ENCODE measurements at places on chromosomes 4 and X. TPM values are rescaled to one million over a fixed set of nuclear protein-coding genes. Genes with fewer than 3 reads are reported as not detected.
A peak's percentile ranks its signal among the peaks of the same experiment; 100 is the strongest.

Gene MID1
- 5.6 TPM for total RNA-seq

Gene SFRP2
- total RNA-seq = 1.4 TPM

Gene PRAF2
- 24.3 TPM for total RNA-seq

Gene DMRTC1B
- total RNA-seq = not detected

DNA sequence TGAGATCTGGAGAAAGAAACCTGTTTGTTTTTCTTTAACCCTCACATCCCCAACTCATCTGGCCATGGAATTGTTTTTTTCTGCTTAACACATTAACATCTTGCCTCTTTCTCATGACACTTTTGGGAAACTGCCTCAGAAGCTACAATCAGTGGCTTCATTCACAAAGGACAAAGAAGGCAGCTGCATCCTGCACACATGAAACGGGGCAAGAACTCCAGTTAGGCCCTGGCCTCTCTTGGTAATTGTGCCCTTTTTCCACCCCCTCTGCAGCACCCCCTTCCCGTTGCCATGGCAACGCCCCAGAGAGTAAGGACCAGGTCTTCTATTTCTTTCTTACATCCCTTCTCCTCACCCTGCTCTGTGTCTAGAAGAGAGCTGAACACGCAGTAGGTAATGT lies 103.4 kb downstream of the PDGFRA start:
- DNase-seq = no peak
- H3K4me1 ChIP-seq = no peaks in the 10 kb centered on the region
- no peaks in the 10 kb centered on the region for H3K27me3 ChIP-seq

DNA sequence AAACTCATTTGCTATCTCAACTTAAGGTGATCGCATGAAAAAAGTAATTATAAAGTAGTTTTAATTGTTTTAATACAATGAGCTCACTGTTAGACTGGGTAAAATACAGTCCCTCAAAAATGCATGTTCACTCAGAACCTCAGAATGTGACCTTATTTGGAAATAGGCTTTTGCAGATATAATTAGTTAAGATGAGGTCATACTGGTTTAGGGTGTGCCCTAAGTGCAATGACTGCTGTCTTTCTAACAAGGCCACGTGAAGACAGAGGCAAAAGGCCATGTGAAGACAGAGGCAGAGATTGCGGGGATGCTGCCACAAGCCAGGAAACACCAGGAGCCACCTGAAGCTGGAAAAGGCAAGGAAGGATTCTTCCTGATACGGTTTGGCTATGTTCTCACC lies 262.1 kb downstream of the NKX6-1 start:
- H3K27ac ChIP-seq = no peak overlapping the region
- DNase-seq = no peak
- no peak overlapping the region for H3K4me3 ChIP-seq
- H3K27me3 ChIP-seq = no peaks in the 10 kb centered on the region
- no peaks in the 10 kb centered on the region for H3K36me3 ChIP-seq
- H3K4me1 ChIP-seq = no peaks in the 10 kb centered on the region

Gene FAM47E
- 0.21 TPM for total RNA-seq

Gene USP46
- total RNA-seq = 16.5 TPM

DNA sequence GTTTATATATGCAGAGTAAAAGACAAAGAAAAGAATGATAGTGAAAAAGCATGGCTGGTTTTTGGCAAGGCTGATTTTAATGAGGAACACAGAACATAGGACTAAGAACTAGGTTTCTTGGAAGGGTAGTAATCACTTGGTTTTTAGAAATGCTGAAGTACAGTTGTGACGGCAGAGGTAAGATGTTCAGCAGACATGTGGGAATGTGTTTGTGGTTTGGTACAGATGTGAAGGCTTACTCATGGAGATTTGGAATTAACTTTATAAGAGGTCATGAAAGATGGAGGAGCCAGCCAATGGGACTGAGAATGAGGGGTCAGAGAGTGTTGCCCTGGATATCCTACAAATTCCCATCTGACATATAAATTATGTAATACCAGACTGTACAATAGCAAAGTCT lies 243.6 kb downstream of the NPFFR2 start:
- H3K36me3 ChIP-seq = no peaks in the 10 kb centered on the region
- no peaks in the 10 kb centered on the region for H3K4me1 ChIP-seq
- no peak overlapping the region for H3K4me3 ChIP-seq
- H3K27ac ChIP-seq = no peak overlapping the region
- no peaks in the 10 kb centered on the region for H3K27me3 ChIP-seq

GRCh38 chr4:118282692-118283091 lies 70.1 kb downstream of the PRSS12 start:
- DNase-seq = peak; percentile 30
- H3K36me3 ChIP-seq = peaks cover 26% of the 10 kb centered on the region
- H3K4me3 ChIP-seq = no peak overlapping the region
- no peak overlapping the region for H3K27ac ChIP-seq

Gene WNK3
- total RNA-seq = 12.8 TPM

- H3K36me3 ChIP-seq = no peaks in the 10 kb centered on the region
- H3K4me1 ChIP-seq = peaks cover 15% of the 10 kb centered on the region
- peak overlapping the region; percentile 84 for H3K4me3 ChIP-seq
- DNase-seq = no peak
- H3K27ac ChIP-seq = peak overlapping the region; percentile 89
- H3K27me3 ChIP-seq = no peaks in the 10 kb centered on the region
Measured at GRCh38 chr4:930028-930551, 2.0 kb downstream of the GAK start.

Gene GLA
- 61.8 TPM for total RNA-seq

DNA sequence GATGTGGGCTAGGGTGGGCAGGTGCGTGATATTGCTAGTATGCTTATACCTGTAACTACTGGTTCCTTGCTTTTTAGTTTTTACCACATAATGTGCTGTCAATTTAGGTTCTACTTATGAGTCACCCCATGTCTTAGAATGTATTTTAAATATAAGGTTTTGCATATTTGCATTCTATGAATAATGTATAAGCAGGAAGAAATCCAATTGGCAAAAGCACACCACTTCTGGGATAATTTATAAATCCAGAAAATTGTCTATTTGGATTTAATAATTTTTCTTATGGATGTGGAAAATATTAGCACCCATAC lies 421.6 kb downstream of the PCDH7 start:
- DNase-seq = no peak
- peaks cover 17% of the 10 kb centered on the region for H3K4me1 ChIP-seq
- H3K27me3 ChIP-seq = no peaks in the 10 kb centered on the region
- H3K27ac ChIP-seq = no peak overlapping the region

DNA sequence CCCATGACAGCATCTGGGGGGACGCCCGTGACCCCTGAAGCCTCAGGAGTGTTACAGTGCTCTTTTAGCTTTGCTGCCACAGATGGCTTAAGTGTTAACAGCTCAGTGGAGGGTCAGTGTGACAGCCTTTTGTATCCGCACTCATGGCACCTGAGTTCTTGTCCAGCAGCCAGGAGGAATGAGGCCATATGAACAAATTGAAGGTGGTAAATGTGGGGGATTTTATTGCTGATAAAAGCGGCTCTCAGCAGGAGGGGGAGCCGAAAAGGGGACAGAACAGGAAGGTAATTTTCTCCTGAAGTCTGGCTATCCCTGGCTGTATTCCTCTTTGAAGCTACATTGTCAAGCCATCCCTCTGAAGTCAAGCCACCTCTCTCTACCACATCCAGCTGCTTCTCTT lies 441.0 kb downstream of the RAPGEF2 start:
- DNase-seq = no peak
- H3K27me3 ChIP-seq = no peaks in the 10 kb centered on the region
- no peak overlapping the region for H3K4me3 ChIP-seq
- no peaks in the 10 kb centered on the region for H3K36me3 ChIP-seq
- no peaks in the 10 kb centered on the region for H3K4me1 ChIP-seq
